ENCODE measurements at places on chromosomes 3 and 15.

DNA sequence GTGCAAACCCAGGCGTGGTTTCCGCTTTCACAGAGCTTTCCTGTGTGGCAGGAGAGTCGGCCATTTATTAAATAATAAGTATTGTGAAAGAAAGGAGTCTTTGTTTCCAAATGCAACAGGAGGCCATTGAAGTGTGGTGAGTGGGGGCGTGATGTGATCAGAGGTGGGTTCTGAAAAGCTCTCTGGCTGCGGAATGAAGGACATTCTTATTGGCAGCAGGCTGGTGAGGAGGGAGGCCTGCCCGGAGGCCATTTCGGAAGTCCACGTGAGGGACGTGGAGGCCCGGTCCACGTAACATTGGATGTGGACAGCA is 11.1 kb downstream of the ARNT2 start:
- no peak for DNase-seq

DNA sequence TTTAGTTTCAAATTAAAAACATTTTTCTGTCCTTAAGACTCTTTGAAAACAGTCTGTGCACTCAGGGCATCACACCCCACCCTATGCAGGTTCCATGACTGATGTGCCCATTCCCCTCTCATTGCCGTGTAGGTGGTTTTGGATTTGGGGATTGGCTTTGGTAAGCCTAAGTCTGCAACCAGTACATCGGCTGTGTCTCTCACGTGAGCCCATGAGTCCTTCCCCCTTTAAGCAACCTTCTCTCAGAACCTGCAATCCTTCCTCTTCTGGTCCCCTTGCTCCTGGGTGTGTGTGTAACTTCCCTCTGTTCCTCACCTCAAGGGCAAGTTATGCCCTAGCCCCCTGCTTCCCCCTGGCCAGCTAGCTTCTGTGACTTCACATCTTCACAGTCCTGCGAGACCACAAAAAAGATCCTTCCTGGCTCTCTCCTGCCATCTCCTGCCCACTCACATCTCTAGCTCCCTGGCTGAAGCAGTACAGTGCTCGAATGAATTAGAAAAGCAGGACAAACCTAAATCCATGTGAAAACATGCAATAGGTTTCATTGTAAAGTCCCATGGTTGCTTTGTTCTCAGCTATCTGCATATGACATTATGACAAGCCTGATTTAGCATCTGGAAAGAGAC is 126.7 kb downstream of the UACA start:
- peak; percentile 22 for DNase-seq

GRCh38 chr15:96093063-96093462 is 237.4 kb upstream of the NR2F2 start:
- no peak for DNase-seq

DNA sequence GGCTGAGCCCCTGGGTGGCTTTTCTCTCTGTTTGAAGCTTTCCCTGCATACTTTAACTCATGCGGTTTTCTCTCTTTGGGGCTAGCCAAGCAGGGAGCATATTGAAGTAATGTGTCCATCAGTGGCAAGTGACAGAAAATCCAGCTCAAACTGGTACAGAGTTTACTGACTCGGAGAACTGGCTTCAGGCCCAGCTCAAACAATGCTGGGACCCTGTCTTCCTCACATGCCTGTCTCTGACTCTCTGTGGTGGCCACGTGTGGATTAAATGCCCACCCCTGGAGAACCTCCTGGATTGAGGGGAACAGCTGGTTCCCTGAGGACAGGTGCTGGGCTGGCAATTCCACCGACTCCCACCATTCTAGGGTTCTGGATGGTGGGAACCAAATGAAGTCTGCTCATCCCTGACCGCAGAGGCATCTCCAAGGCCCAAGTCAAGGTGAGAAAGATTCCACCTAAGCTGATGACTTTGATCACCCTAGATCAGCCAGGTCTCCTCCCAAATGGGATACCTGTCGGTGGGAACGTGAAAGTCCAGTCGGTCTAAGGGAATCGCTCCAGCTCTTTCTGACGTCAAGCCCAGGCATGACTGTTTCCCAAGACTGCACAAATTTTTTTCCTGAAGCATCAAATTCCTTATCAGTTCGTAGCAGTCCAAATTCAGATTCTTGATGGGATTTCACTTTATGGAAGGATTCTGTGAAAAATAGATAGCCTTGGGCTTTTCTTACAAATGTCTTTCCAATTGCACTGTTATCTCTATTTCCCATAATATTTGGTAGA is 16.3 kb upstream of the HDAC11 start:
- no peak for DNase-seq

Data from BE2C (cell line).